SJSA1 (cell line): ENCODE measurements at places on chromosomes 6 and 20. TPM values are rescaled to one million over a fixed set of nuclear protein-coding genes. Genes with fewer than 3 reads are reported as not detected.

Gene SAMD5
- 16.2 and 21.5 TPM in 2 replicates for total RNA-seq

DNA sequence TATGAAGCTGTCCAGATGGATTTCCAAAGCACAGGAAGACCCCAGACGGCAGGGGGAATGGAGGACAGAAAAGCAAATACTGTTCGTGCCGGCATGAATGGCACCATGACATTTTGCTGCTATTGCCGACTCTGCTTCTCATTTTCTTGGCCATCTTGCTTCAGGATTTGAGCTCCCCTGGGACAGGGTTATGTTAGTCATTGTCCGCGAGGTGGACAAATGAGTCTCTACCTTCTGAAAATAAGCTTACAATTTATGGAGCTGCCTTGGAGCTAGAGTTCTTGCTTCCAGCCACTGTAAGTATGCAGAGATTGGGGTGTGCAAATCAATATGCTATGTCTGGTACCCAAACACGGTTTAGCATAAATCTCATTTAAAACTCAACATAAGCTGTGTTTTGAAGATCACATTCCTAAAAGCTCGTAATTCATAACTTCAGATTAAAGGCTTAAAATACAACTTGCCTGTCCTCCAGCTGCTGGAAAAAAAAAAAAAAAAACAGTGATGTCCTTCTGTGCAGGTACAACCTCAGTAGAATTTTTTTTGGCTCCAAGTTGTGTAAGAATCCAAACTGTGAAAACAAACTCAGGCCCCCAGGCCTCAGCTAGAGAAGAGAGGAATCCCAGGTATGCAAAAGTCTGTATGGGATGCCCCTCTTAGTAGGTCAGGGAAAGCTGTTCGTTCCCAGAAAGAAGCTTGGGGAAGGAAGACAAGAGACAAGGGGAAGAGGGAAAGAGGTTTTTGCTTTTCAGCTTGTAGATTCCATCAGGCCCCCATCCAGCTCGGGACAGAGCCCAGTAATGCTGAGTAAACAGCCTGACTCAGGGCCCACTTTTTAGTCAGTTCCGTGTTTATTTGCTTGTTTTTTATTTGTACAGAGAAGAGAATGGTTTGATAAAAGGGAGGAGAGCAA, 184.2 kb upstream of the FOXA2 start:
- no peak for DNase-seq

DNA sequence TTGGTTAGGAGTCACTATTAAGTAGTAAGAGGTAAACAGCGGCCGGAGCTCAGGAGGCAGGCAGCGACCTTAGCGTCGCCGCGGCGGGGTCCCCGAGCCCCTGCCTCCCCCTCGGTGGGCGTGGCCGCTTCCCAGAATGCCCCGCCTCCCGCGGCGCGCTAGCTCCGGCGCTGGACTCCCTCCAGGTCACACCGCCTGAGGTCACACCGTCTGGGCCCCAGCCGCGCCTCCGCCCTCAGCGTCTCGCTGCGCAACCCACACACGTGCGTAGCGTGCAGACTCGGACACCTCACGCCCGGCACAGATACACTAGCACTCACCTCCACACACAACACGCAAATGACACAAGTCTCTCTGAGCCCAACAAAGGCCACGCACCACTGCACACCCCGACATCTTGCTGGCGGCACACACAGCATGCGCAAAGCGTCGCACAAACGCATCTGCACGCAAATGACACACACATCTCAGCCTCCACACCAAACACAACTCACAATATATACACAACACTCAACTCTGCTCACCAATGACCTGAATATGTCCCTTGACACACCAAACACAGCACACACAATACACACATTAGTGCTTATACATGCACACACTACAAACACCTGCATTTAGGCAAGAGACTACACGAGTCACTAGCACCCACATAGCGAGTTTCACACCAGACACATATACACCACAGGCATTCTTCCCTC, 17.6 kb upstream of the CDKN1A start:
- no peak for DNase-seq

Gene RAET1E
- 0.28 TPM in 1 of 2 replicates, not detected in the other for total RNA-seq

Gene TINAG
- not detected in 2 replicates for total RNA-seq

DNA sequence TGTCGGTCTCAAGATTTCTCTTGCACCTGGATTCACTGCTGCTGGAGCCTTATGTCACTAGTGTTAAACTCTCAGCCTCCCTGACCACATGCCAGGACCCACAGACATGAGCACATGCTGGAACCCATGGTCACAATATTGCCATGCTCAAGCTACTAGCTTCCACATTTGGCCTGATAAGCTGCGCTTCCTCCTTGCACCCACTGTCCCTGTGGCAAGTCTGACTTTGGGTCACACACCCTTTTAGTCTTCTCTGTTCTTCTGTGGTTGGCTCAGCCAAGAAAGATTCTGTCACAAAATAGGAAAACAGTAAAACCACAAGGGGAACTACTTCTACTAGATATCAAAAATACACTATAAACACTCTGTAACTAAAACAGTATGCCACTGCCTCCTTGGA, 68.9 kb upstream of the HDAC2 start:
- DNase-seq, result no peak

Gene FARS2
- total RNA-seq, result 6.8 and 13.3 TPM in 2 replicates

DNA sequence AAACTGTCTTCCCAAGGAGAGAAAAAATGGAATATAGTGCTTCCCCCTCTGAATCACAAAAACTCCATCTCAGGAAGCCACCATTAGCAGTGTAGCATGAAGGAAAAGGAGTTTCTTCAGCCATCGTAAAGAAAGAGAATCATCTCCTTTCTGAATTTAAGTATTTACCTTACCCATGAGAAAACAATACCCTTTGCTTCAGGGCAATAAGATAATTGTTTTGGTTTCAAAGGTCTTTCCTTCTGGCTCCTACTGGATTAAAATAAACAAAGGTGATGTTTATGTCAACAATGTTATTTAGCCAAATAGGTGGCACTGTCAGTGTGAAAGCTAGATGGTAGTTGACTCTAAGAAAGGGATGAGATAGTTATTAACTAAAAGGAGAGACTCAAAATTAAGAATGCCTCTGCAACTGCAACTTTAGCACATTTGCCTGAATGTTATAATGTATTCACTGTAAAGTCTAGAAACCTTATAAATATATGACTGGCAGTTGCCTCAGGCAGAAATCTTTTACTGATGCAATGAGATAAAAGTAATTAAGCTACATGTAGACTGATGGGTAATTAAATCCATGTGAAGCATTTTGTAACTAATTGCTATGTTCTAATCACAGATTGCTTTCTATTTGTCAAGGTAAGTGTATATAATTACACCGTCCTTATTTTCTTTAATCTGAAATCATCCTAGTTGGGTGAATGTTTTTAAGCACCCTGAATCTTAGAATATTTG, 399.0 kb downstream of the CDKAL1 start:
- DNase-seq, result no peak

Gene RSPH9
- not detected in 2 replicates for total RNA-seq

GRCh38 chr20:6041808-6042265, 12.0 kb downstream of the LRRN4 start:
- no peak for DNase-seq

Gene IFNGR1
- total RNA-seq, result 73.6 and 94.4 TPM in 2 replicates
